ENCODE measurements at places on chromosomes 2 and 18.
A peak's percentile ranks its signal among the peaks of the same experiment; 100 is the strongest.

GRCh38 chr2:174631009-174631981 is 33.7 kb upstream of the WIPF1 start:
- peak; percentile 96 for DNase-seq

DNA sequence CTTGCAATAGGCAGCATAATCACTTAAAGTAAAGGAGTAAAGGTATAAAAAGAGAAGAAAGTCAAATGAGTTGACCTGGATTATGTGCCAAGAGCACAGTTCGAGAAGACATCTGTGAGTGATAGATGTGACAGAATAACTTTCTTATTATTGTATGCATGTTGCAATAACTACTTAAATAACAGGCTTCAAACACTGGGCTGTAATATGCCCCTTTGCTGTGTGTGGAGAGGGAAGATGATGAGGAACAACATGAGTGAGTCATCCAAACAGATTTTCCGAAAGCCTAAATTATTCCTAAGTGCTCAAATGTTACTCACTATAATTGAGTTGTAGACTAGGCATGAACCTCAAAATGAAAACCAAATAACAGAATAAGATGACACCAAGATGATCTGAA is 328.1 kb downstream of the EXOC6B start:
- DNase-seq: peak; percentile 5

DNA sequence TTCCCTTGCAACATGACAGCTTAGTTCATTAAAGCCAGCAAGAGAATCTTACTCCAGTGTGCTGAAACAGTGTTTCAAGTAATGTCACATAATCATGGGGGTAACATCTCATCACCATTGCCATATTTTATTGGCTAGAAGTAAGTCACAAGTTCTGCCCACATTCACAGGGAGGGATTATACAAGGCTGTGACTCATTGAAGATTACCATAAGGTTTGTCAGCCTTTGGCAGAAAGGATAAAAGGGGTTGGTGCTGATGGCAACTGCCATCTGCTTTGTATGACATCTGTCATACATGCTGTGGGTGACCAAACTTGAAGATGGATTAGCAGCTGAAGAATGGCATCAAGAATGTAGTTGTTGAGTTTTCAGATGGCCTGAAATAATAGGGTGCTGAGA is 61.2 kb downstream of the KCNE4 start:
- DNase-seq: no peak

DNA sequence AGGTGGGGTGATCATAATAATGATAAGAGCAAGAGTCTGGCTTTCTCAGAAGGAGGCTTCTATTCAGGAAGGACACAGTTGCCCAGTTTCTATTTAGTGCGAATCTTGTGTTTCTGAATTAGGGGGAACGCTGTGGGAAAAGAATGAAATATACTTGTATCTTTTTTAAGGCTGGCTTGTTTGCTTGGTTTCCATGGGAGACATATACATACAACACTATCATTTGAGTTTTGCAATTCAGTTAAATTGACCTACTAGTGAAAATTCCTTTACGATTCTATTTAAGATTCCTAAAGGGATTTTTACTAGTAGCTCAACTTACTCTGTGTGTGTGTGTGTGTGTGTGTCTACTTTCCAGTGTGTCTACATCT is 24.7 kb upstream of the ANKRD62 start:
- no peak for DNase-seq

DNA sequence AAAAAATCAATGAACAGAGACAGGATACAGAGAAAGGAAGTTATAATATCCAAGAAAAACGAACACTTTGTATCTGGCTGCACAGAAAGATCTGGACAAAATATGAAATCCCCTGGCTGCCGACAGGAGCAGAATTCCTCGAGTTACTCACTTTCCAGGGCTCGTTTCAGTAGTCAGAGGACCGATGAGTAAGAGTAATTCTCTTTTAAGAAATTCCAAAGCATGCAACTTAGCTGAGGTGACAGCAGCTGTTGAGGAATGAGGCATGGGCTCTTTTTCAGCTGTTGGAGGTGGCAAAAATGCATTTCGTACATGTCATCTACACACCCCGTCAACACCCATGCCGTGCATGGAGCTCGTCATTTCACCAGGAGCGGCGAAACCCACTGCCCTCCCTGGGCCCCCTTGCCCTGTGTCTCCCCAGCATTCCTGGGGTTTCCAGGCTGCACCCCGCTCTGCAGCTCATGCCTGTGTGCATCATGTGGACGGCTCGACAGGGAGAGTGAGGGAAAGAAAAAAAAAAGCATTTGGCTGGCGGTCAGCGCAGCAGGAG is 210.8 kb upstream of the SMIM21 start:
- peak; percentile 93 for DNase-seq

DNA sequence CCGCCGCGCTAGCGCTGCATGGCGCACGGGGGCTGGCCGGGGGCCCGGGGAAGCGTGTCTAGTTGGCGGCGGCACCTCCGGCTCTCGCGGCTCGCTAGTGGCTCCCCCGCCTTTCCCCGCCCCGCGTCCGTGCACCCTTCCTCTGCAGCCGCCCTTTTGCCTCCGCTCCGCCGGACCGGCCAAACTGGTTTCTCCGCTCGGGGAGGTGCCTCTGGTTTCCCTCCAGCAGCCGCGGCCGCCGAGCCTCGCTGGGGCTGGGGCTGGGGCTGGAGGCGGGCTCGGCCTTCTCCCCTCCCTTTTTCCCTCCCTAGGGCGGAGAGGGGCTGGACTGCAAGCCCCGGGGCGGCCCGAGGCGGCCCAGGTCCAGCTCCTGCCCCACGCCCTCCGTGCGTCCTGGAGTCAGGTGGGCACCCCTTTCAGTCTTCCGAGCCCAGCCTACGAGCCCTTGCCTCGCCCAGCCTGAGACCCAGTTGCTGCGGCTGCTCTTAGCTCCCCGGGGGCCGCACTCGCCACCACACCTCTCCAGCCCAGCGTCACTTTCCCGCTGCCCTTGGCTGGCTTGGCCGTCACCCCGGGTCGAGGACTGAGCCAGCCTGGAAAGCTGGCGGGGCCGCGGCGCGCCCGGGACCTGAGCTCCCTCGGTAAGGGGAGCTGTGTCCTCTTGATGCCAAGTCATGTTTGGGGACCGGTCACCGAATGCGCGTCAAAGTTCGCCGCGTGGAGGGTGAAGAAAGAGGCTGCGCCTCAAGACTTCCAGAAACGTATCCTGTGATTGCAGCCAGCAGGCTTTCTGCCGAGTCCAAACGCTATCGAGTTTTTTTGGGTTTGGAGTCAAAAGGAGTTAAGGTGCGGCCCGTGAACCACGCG is at the start of gene ATP8B1:
Gene ATP8B1 (minus strand): TSS at position 213 of the 867 bp plus-strand sequence. CDS start 71,508 bp downstream, outside the sequence.
- DNase-seq: peak; percentile 65

GRCh38 chr2:227394401-227394800 is 6.7 kb upstream of the SCYGR1 start:
- DNase-seq: no peak

- peak; percentile 7 for DNase-seq
Observed at GRCh38 chr2:61262699-61263098, 100.7 kb downstream of the C2orf74 start.

DNA sequence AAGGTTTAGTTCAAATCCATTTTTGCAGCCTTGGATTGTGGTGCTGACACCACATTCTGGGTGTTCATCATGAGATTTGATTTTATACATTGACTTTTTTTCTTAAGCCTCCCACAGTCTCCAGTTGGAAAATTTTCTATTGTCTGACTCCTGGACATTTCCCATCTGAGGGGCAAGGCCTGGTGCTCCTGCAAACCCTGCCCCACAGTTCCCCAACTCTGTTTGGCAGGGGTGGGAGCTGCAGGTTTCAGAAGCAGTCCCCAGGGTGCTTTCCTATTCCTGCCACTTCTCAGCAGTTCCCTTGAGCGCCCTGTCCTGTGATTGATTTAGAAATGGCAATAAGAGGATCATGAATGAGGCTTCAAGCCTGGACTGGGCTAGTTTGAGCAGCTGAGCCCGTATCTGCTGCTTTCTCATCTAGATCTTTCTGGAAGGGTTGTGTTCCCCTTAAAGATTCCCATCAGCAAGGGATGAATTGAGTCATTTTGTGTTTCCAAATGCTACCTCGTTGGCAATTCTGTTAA is 77.0 kb downstream of the CIB4 start:
- no peak for DNase-seq

GRCh38 chr2:173999724-174000123 is 34.6 kb upstream of the SP3 start:
- no peak for DNase-seq

- DNase-seq: no peak
Observed at GRCh38 chr18:62621546-62621945, 93.8 kb upstream of the PHLPP1 start.

- peak; percentile 78 for DNase-seq
Observed at GRCh38 chr2:42809819-42810120, 17.4 kb upstream of the HAAO start.

- DNase-seq: peak; percentile 12
Observed at GRCh38 chr2:45497355-45497754, 113.7 kb downstream of the SRBD1 start.

- DNase-seq: no peak
Observed at GRCh38 chr2:207480521-207481040, 49.2 kb upstream of the CREB1 start.

GRCh38 chr2:44579115-44579836 is 217.5 kb downstream of the CAMKMT start:
- no peak for DNase-seq

GRCh38 chr2:61793389-61793836 is 60.4 kb downstream of the FAM161A start:
- DNase-seq: peak; percentile 37

- peak; percentile 36 for DNase-seq
Observed at GRCh38 chr2:170974304-170974993, 45.4 kb downstream of the GORASP2 start.

- peak; percentile 79 for DNase-seq
Observed at GRCh38 chr2:41903474-41904135, 144.2 kb upstream of the PKDCC start.

DNA sequence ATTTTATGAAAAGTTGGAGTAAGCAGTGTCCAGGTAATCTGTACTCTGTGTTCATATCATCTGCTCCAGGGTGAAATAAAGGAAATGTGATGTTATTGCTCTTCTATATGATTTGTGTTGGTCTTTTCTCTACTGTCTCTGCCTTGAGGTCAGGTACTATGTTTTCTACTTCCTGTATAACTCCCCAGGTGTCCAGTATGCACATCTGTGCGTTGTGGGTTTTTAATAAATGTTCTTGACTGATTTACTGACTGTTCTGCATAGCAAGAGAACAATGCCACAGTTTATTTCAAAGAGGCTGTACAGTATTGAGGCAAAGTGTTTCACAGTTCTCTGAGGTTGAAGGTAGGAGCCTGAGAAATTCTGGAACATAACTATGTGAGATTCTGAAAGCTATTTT is 89.7 kb downstream of the BABAM2 start:
- peak; percentile 19 for DNase-seq
